ENCODE measurements at places on chromosomes 2 and 18.

- no peak for DNase-seq
Measured at GRCh38 chr2:136750065-136750464, 15.3 kb upstream of the THSD7B start.

DNA sequence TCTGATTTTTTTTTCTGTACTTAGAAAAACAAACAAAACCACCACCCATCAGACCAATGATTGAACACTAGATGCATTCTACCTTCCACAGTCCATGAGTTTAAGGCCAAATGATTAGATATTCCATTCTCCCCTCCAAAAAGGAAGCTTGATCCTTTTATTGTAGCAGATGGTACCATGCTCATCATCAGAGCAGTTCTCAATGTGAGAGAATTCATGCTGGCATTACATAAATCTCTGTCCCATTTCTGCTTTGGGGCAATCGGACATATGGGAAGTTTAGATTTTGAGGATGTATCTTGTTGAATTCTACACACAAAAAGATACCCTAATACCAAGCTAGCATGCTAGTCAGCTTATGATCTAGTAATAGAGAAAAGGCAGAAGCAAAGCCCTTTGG lies 186.6 kb downstream of the RAD51AP2 start:
- DNase-seq, result no peak

DNA sequence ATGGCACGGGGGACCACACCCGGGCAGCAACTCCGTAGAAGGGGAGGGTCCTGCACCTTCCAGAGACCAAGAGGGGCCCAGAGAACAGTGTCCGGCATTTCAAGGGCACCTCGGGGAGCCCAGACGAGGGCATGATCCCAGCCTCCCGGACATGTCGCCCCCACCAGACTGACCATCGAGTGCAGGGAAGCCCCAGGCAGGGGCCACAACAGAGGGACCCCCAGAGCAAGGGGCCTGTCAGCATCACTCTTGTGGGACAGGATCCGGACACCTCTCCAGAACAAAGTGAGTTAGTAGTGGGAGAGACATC lies 50.4 kb upstream of the CTDP1 start:
- DNase-seq, result no peak

DNA sequence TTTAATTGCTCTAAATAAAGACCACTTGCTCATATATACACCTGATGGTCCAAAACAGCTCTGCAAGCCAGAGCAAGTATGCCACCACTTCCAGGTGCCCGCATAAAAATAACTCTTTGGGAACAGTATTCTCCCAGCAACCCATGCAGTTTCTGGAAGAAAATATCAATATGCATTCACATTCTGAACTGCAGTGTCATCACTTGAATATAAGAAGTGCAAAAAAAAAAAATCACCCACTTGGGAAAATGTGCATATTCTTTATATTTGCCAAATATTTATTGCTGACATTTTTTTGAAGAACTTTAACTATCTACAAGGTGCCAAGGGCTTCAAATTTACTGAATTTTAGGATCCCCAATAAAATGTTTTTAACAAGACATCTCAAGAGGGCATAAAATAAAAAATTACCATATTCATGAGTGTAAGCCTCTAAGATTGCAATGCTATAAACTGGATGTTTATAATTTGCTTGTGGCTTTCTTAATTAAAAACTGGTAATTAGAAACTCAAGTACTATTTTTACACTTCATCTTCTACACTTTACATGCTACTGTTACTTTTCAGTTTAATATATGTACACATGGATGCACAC lies 360.6 kb upstream of the HNRNPA3 start:
- DNase-seq, result no peak

GRCh38 chr18:79868168-79868784 lies 70.5 kb downstream of the KCNG2 start:
- no peak for DNase-seq

GRCh38 chr2:157336137-157337010 lies 10.8 kb upstream of the ERMN start:
- no peak for DNase-seq

DNA sequence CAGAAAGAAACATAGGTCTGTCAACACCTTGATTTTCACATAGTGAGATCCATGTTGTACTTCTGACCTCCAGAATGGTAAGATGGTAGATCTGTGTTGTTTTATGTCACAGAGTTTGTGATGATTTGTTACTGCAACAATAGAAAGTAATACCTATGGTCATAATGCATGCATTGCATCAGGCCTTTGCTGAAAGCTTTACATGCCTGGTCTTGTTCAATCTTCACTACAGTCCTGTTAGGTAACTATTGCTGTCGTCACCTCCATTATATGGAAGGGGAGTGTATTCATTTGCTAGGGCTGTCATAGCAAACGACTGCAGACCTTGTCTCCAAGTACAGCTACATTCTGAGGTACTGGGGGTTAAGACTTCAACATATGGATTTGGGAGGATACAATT lies 243.5 kb downstream of the ANAPC1 start:
- no peak for DNase-seq

- DNase-seq, result no peak
Measured at GRCh38 chr18:73407506-73407905, 539.7 kb upstream of the NETO1 start.

GRCh38 chr18:68727506-68727905 lies 12.6 kb upstream of the TMX3 start:
- no peak for DNase-seq

GRCh38 chr2:188265315-188265714 lies 26.4 kb upstream of the GULP1 start:
- DNase-seq, result no peak

DNA sequence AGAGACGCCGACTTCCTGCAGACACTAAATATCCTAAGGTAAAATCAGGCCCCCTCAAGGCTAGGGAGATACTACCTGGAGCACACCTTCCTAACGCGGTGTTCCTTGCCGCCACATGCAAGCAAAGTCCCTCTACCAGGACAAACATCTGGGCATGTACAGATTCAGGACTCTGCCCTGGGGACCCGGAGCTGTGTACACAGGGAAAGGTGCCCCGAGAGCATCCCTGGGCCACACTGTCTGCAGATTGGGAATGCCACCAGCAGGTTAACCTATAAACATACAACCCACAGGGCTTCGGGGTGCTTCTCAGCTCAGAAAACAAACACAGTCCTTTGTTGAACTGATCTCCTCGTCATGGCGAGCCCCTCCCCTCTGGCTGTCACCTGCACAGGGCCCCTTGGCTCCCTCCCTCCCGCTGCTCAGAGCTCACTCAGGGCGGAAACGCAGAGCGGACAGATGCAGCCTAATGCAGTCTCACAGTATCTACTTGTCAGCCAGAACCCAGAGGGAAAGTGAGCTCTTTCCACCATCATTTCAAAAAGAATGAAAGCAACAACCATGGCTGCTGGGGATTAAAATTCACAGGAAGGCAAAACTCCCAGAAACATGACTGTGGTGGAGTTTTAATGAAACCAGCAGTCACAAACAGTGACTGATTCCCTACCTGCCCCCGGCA lies 218.8 kb downstream of the HDAC4 start:
- DNase-seq, result no peak
